ENCODE measurements at places on chromosomes 4 and X.

GRCh38 chrX:68072041-68072440, 361.3 kb downstream of the OPHN1 start:
- no peak for DNase-seq

- DNase-seq, result no peak
These were observed 242.0 kb downstream of the MAPK10 start for GRCh38 chr4:86117705-86118302.

DNA sequence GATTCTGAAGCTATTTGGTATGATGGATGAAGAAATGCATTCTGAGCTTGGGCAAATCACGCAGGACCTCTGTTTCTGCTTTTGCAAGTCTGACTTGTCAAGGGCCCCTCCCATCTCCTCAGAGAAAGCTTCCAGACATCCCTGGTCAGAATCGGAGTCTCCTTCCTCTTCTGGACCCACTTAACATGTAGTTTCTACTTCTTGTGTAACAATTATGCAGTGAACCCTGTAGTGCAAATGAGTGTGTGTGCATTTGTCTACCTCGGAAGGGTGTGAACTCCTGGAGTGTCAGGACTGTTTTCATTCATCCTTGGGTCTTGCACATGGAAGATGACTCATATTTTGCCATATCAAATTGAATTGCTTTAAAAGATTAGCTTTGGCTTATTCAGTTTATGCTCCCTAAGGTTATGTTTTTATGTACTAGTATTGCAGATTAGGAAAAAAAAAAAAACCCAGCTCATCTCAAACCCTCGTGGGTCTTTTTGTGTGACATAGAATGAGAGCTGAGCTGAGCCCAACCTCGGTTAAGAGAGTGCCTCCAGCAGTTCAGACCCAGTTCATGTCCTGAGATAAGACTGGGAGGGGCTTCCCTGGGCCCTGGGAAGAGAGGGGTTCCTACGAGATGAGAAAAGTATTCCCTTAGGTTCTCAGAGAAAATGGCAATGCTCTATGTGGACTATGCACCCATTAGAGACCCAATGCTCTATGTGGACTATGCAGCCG, 61.1 kb upstream of the RPL34 start:
- DNase-seq, result no peak

GRCh38 chr4:116811730-116812129, 273.6 kb downstream of the TRAM1L1 start:
- no peak for DNase-seq

DNA sequence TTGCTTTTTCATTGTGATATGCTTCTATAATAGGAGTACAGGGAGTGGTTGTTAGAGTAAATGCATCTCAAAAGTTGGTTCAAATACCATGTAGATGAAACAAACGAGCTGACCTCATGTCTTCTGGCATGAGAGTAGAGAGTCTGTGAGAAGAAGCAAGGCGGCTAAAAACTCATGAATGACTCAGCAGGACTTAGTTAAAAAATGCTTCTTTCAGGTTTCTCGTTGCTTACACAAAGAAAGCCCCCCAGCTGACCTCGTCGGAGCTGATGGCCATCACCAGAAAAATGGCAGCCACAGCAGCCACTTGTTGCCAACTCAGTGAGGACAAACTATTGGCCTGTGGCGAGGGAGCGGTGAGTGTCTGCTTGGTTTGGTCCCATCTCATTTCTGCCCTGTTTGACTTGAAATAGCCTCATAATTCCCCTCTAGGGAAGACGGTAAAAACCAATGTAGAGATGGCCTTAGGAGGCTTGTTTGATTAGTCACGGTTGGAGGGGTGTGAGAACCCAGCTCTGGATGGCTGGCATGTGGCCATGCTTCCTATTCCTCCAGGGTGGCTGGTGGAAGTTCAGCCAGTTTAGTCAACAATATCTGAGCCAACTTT, 14.5 kb downstream of the AFP start:
- DNase-seq, result no peak

GRCh38 chr4:94965852-94966251, 208.1 kb downstream of the BMPR1B start:
- no peak for DNase-seq

DNA sequence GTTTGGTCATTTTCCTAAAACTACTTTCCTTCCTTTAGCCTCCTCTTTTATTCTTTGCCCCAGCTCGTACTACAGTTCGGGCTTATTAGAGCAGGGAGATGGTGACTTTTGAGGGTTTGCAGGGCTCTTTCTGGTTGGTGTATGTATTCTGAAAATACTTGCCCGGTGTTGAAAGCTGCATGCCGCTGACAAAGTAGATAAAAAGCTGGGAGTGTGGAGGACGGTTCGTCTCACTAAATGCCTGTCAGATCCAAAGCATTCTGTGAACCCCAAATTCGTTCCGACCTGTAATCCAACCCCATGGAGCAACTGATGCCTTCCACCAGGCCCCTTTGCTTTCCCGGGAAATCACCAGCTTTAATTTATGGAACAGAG, 19.2 kb downstream of the TRIM2 start:
- no peak for DNase-seq

- no peak for DNase-seq
These were observed 48.0 kb downstream of the MAGEA9 start for GRCh38 chrX:149829751-149830191.

- no peak for DNase-seq
These were observed 81.3 kb downstream of the HMGN5 start for GRCh38 chrX:81120258-81120935.

DNA sequence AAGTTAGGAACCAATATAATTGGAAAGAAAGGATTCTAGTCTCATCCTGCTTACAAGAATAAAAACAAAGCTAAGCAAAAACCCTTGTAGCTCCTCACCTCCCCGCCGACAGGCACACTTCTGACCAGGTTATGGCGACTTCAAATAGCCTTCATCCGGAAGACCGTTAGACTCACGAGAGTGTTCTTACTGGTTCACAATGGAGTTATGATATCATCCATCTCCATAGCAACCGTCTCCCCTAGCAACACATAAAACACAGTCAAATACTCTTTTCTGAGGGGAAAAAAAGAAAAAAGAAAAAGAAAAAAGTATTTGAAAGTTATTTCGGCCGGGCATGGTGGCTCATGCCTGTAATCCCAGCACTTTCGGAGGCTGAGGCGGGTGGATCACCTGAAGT, at the start of gene IL13RA2:
Gene IL13RA2 (minus strand): TSS at position 162 of the 400 bp plus-strand sequence. CDS start 347 bp downstream, outside the sequence.
- no peak for DNase-seq

DNA sequence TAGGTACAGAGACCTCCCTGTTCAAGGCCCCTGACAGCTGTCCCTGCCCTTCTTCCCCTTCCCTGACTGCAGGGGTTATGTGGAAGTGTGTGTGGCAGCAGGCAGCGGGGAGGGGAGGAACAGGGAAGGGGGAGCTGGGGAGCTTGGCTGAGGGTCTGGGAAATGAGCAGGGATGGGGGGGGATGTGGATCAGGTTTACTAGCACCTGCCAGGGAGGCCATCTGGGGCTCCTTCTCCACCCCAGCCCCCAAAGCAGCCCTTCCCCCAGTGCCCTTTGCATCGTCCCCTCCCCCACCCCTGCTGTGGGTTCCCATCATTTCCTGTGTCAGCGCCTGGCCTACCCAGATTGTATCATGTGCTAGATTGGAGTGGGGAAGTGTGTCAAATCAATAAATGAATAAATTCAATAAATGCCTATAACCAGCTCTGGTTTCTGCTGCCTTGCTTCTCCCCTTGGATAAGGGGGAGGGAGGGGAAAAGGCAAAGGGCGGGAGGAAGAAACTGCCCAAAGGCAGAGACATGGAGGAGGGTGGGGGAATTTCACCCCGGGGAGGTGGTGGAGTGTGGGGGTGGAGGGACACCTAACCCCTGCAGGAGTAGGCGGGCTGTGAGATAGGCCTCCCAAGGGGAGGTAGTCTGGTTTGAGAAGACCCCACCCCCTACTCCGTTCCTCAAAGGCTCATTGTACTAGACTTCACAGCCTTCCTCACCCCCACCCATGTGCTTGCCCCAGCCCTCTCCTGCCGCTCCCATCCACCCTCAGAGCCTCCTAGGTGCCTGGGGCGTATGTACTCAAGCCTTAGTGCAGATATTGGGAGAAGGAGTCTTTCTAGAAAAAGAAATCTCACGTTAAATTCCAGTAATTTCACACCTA, 3.2 kb downstream of the CXorf65 start:
- DNase-seq, result no peak

DNA sequence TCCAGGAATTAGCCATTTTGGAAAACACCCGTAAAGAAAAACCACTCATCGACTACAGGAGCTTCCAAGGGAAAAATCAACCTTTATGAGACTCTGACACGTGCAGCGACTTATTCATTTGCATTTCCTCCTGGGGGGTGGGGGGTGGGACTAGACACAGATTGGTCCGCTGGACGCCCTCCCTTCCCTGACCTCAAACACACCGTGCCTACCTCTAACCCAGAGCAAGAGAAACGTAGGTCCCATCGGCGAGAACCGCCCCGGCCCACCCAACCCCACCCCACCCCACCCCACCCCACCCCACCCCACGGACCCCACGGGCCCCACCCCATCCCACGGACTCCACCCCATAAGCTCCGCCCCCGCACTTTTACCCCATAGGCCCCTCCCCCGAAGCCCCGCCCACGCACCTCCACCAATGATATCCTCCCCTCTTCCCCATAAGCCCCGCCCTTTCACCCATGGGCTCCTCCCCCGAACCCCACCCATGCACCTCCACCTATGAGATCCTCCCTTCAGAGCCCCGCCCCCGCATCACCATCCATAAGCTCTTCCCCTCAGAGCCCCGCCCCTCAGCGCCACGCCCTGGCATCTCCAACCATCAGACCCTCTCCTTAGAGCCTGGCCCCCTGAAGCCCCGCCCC, 1.1 kb downstream of the GTPBP6 start:
- DNase-seq, result no peak

DNA sequence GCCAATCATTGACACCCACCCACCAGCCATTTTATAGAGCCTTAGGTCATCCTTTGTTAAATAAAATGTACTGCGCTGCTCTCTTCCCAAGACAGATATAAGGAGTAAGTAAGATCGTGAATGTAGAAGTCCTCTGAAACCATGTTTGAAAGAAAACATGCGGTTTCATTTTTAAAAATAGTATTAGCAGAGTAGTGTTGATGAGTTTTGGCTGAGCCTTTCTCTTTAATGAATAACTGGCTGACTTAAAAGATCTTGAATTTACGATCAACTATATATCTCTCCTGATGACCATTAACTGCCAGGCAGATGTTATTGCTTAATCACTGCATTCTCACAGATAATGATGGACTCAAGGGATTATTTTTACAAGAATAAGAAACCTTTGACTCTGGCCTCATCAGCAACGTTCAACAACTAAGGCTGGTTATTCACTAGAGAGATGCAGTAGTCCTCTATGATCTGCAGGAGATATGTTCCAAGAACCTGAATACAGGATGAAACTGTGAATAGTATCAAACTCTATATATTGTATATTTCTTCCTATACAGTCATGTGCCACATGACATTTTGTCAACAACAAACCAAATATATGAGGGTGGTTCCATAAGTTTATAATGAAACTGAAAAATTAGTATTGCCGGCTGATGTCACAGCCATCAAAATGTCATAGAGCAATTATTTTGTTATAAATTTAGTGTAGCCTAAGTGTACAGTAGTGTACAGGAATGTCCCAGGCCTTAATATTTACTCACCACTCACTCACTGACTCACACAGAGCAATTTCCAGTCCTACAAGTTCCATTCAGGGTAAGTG, 80.8 kb downstream of the FAM13A start:
- no peak for DNase-seq

DNA sequence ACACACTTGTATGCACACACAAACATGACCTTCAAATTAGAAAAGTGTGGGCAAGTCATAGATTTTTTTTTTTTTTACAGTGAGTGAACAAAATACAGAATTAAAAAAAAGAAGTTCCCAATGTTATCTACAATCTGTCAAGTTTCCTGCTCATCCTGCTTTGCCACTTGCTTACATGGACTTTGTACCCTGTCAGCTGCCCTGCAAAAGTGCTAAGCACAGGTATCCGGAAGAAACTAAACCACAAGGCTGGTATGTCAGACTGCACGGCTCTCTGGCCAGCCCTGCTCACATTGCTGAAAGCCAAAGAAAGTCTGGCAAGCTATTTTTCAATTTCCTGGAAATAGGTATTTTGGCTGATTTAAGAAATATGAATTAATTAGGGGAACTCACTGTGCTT, 38.9 kb upstream of the BCLAF3 start:
- no peak for DNase-seq

DNA sequence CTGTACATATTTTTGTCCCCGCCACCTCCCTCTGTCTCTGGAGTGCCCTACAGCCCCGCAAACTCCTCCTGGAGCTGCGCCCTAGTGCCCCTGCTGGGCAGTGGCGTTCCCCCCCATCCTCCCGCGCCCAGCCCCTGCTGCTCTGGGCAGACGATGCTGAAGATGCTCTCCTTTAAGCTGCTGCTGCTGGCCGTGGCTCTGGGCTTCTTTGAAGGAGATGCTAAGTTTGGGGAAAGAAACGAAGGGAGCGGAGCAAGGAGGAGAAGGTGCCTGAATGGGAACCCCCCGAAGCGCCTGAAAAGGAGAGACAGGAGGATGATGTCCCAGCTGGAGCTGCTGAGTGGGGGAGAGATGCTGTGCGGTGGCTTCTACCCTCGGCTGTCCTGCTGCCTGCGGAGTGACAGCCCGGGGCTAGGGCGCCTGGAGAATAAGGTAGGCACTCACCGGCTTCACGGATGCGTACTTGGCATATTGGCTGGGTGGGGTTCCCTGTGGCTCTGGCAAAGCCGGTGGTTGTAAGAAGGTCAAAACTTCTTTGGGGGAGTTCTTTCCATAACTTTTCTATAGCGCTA, 653 bp downstream of the HHIP start:
- DNase-seq, result no peak

DNA sequence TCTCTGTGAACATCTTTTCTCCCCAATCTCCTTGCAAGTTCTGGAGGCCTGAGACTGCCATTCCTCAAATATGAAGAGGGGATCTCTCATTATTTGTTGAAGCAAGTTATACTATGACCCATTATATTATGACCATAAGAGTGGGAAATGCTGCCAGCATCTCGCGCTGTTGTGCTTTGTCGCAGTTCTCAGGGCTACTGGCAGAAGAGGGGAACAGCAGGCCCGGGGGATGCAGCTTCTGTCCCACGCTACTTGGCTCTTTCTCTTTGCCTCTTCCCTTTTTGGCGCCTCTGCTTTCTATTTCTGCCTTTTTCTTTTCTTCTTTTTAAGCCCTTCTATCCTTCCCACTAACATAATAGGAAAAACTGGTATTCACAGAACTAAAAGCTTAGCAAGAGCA, 64.2 kb downstream of the GEMIN8 start:
- DNase-seq, result no peak

DNA sequence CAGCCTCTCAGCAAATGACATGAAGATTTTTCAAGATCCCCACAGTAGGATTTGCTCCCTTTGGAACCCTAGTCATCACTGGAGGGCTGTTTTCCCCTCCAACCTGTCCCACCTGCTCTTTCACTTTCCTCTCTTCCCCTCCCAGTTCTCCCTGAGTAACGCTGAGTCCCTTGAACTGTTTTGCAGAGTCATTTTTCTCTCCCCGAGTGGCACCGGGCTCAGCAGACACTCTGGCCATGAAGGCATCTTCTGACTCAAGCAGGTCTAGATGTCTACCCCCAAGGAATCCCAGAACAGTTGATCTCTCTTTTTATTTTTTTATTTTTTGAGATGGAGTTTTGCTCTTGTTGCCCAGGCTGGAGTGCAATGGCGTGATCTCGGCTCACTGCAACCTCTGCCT, 52.2 kb downstream of the HTRA3 start:
- DNase-seq, result no peak

Measured in activated T-helper 1 cell treated with anti-CD3 and anti-CD28 coated beads, Interleukin-2, amount 50 U/mL, for 16 hours (primary cell).